WTC11 (cell line): ENCODE measurements at places on chromosomes 12 and 14. TPM values are rescaled to one million over a fixed set of nuclear protein-coding genes. Genes with fewer than 3 reads are reported as not detected.

DNA sequence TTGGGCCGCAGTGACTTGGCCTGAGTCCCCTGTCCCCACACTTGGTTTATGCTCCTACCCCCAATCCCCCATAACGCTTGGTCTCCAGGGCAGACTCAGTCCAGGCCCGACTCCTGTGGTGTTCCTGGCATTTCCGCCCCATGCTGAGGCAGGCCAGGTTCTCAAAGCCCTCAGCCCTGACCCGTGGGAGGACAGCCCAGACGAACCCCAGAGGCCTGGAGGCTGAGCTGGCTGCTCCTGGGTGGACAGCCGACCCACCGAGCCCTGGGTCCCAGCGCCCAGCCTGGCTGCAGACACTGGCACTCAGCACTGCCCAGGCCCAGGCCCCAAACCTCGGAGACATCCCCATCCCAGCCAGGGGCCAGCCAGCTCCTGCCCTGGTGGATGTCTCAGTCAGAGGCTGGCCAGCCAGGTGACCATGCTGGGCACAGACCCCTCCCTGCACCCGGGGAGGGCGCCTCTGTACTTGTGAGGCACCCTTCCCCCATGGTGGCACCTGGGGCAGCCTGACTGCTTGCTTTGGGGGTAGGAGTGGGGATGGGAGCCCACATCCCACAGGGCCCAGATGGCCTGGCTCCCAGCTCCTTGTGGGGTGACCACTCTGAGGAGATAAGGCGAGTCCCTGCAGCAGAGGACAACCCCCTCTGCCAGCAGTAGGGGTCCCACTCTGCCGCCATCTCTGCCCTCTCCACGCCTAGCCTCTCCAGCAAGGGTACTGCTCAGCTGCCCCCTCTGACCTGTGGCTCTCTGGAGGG, 1.4 kb downstream of the PLD4 start:
- DNase-seq, result no peak

GRCh38 chr12:76878099-76878898, 520 bp downstream of the CSRP2 start:
- peak; percentile 74 for DNase-seq

GRCh38 chr14:104107611-104108569, 22.4 kb downstream of the ASPG start:
- DNase-seq, result peak; percentile 11

DNA sequence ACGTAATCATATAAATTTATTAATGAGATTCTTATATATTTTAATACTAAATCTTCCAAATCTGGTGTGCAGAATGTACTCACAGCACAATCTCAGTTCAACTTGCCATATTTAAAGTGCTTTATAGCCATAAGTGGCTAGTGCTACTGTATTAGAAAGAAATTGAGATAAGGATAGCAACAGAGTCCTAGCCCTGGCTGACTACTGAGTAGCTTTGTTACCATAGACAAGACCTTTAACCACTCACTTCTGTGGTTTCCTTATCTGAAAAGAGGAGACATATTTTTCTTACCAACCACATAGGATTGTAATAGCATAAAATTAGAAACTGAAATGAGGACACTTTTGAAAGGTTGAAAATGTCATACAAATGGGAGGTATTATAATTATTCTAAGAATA, 2.0 kb upstream of the CHURC1 start:
- no peak for DNase-seq

KLRD1 gene
- 0.16 to 0.71 TPM (median 0.55 TPM) in 3 replicates for total RNA-seq

BRI3BP gene
- total RNA-seq, result 11.5 to 11.9 TPM (median 11.8 TPM) in 3 replicates
